ENCODE measurements at places on chromosomes 1 and 21. TPM values are rescaled to one million over a fixed set of nuclear protein-coding genes. Genes with fewer than 3 reads are reported as not detected.
A peak's percentile ranks its signal among the peaks of the same experiment; 100 is the strongest.

GRCh38 chr1:108897865-108898720, 21.3 kb downstream of the GPSM2 start:
- no peak overlapping the region for H3K4me3 ChIP-seq
- no peaks in the 10 kb centered on the region for H3K27me3 ChIP-seq
- no peak for DNase-seq
- H3K36me3 ChIP-seq, result peaks cover 4% of the 10 kb centered on the region
- no peak overlapping the region for H3K27ac ChIP-seq

DNA sequence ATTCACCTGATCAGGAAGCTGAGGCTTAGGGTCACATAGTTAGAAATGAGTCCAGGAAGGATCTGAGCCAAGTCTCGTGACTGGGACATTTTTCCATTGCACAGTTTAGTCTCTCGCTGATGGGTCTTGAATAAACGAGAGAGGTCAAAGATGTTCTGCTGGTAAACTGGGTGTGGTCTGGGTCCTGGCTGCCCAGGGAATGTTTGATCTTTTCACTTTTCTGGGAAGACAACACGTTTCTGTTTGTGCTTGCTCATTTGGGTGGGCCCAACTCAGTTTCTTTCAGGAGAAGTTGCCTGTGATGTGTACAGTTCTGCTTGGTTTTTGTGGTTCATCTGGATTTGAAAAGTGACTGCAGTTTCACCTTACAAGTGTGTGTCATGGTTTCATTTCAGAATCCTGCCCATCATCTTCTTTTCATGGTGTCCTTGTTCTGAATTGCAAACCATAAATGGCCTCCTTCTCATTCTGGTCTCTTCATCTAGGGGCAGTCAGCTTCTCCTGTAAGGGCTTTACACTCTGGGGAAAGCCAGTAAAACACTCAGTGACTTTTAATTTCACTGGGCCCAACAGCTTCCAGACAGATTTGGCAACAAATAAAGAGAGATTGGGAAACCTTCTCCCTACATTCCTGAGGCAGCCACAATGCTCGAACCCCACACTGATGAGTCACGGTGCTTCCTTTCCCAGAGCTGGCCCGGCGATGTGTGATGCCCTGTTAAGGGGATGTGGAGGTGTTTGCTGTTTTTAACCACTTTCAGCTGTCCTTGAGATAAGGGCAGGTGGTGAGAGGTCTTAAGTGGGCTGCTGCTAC, 7.2 kb upstream of the TACSTD2 start:
- peaks cover 7% of the 10 kb centered on the region for H3K4me1 ChIP-seq
- no peak overlapping the region for H3K4me3 ChIP-seq
- peaks cover 3% of the 10 kb centered on the region for H3K27me3 ChIP-seq
- no peak for DNase-seq

DNA sequence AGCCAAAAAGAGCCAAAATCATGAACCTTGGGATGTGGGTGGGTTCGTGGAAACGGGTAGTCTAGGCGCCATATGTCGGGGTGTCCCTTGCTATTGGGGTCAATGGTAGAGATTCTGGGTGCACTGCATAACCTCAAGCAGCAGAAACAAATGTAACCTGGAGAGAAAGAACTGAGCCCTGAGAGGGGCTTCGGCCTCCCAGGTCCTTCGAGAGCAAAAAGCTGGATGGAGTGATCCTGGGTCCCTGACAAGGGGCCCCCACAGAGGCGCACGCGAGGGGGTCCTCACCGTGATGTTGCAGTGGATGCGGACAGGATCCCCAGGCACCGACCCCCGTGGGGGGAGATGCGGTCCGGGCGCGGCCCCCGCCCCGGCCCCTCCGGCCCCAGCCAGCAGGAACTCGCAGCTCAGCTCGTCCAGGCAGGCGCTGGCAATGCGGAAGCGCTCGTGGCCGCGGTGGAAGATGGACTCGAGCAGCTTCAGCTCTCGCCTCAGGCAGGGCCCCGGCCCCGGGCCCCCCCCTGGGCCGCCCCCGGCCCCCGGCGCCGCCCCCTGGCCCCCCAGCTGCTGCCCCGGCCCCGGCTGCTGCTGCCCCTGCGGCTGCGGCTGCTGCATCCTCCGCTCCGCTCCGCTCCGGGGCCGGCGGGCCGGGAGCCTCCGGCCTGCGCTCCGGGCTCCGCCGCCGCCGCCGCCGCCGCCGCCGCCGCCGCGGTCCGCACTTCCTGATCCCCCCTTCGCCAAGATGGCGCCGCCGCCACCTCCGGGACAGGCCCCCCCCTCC, at the start of gene UBE2Q1:
Gene UBE2Q1 (minus strand): TSS at position 724 of the 781 bp plus-strand sequence. CDS start 109 bp downstream, at position 615.
- no peak for DNase-seq
- peak within 1 kb of the TSS; percentile 96 for H3K27ac ChIP-seq
- H3K36me3 ChIP-seq, result peaks cover 17% of the 10 kb centered on the region

Gene KHDC4
- 57.8 TPM for total RNA-seq

DNA sequence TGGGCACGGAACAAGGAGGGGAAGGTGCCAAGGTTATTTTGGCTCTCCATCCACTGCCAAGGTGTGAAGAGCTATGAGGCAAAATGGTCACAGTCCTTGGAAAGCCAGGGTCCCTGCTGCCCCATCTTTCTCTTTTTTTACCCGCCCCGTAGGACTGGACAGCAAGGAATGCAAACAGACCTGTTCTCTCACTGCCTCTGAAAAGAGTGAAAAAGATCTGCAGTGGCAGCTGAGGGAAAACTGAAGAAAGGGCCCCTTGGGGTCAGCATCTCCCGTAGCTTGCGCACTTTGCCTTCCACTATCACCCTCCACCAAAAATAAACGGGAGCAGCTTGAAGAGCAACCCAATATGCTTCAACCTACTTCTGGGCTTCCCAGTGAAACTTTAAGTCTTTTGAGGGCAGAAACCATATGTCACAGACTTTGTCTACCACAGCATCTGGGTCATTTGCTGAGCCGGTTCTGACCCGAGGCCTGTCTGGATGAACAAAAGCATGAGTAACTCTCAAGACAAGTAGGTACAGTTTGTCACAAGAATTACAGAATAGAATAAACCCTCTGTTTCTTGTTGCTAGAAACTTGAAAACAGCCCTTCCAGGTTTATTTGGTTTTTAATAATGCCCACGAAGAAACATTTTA, 9.4 kb upstream of the KIF14 start:
- DNase-seq, result no peak
- no peaks in the 10 kb centered on the region for H3K27me3 ChIP-seq
- peak overlapping the region; percentile 16 for H3K4me3 ChIP-seq
- no peaks in the 10 kb centered on the region for H3K36me3 ChIP-seq
- H3K27ac ChIP-seq, result peak overlapping the region; percentile 86

GRCh38 chr1:7594714-7595295, 176.3 kb upstream of the VAMP3 start:
- no peak overlapping the region for H3K4me3 ChIP-seq
- H3K27ac ChIP-seq, result no peak overlapping the region
- peaks cover 9% of the 10 kb centered on the region for H3K27me3 ChIP-seq
- no peak for DNase-seq

Data from type B pancreatic cell (in vitro differentiated cells).